ENCODE measurements at places on chromosomes 13 and 19.

DNA sequence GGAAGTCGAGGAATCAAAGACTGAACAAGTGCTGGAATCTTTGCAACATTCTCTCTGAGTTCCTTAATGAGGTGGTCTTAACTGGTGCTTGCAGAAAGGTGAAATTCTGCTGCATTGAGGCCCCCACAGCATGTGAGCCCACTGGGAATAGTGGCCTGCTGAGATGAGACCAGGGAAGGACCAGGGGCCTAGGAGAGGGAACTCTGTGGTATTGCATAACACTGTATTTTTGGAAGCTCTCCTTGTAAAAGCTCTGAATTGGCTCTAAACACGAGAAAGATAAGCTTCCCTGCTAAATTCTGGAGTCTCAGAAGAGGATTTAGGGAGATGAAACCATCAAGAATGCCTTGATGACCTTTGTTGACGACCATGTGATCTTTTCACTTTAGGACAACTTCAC lies 100.4 kb upstream of the TSC22D1 start:
- DNase-seq: no peak

DNA sequence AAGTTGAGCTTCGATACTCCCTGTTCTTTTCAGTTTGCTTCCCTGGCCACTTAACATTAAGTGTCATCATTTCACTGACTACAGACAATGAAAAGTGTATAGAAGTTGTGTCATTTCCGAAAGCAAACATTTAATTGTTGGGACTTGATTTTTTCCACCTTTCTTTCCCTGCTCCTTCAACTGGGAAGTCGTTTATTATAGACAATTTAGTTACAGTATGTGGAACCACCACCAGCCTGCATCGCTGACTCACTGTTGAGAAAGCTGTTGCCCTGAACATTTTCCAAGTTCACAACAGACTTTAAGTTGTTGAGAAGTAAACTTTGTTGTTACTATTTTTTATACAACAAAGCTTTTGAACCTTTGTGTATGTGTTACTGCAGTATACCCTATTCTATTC lies 788.4 kb upstream of the PRR20A start:
- no peak for DNase-seq

DNA sequence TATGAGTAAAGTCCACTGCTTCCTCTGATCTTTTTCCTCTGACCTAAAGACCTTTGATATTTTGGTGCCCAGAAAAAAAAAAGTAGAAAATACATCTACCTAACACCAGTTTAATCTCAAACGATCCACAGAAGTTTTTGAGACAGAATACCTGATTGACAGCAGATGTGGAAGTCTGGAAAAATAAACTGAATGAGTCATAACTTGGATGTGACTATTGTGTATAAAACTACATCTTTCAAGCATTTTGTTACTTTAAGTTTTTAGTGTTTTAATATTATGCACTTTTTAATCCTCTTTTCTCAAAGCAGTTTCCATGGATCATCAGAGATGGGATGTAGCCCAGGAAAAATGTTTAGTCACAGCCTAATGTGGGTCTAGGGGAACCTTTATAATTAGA lies 216.1 kb downstream of the SLITRK1 start:
- no peak for DNase-seq

- DNase-seq: no peak
These were observed 2.9 kb downstream of the CD37 start for GRCh38 chr19:49338023-49338677.

GRCh38 chr19:44841231-44841630 lies 4.9 kb upstream of the NECTIN2 start:
- no peak for DNase-seq

DNA sequence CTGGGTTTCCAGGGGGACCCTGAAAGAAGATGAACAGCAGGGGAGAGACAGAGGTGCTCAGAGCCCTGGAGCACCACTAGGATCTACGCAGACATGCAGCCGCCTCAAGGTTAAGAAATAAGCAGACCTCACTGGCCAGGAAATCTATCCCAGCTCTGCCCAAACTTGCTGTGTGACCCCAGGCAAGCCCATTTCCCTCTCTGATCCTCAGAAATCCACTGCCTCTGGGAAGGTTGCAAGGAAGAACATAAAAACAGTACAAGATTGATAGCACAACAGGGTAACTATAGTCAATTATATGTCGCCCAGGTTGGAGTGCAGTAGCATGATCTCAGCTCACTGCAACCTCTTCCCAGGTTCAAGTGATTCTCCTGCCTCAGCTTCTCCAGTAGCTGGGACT lies 20.8 kb downstream of the COL5A3 start:
- no peak for DNase-seq
